Stimulated activated CD8-positive, alpha-beta memory T cell treated with anti-CD3 and anti-CD28 coated beads, Interleukin-4, amount 100 ng/mL, for 4 hours (primary cell): ENCODE measurements at places on chromosomes 4 and X.

DNA sequence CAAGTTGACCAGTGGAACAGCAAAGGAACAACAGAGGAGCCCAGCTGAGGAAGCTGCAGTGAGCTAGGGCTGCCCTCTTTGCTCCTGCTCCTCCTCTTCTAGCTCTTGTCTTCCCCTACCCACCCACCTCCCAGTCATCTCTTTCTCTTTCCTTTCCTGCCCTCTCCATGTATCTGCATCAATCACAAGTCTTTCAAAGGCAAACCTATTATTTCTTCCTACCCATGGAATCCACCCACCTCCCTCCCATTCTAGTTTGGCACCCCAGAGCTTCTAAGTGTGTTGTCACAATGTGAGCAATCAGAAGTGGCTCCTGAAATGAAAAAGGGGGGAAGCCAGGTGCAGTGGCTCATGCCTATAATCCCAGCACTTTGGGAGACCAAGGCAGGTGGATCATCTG, 69.3 kb downstream of the TSC22D3 start:
- DNase-seq, result no peak

DNA sequence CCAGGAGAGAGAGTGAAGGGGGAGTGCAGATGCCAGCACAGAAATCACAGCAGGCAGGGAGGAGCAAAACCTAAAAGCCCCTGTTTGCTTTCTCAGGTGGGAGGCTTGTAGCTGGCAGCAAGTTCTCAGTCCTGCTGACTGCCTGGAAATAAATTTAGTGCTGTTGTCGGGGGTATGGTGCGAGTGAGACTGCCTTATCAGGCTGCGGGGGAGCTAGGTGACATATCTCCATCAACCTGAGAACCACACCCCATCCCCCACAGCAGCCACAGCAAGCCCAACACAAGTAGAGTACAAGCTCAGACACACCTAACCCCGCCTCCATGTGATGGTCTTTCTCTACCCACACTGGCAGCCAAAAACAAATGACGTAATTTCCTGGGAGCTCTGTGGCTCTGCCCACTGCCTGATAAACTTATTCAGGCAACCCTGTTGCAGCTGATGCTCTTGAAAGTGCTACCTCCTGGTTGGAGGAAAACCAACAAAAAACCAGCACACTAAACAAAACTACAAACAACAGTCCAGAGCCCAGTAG, 953.4 kb upstream of the NDST4 start:
- DNase-seq, result no peak

GRCh38 chr4:47355568-47355967, 107.9 kb downstream of the COMMD8 start:
- DNase-seq, result no peak

- no peak for DNase-seq
Measured at GRCh38 chr4:124697441-124697840, 15.1 kb downstream of the ANKRD50 start.

GRCh38 chrX:38987198-38987651, 186.0 kb downstream of the MID1IP1 start:
- no peak for DNase-seq

DNA sequence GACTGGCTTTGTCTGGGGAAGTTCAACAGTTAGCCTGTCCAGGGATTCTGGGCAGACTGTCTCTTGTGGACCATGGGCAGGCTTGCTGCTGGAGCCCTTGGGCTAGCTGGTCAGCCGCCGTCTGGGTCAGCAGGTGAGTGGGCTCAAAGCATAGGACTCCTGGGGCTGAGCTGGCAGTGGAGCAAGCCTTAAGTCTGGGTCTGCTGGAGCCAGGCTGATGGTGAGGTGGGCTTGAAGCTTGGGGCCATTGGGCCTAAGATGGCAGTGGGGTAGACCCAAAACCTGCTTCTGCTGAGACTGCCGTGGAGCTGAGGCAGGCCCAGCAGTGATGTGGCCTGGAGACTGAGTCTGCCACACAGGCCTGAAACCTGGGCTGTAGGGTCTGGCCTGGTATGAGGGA, 645.1 kb downstream of the RAPGEF2 start:
- DNase-seq, result no peak

- DNase-seq, result no peak
Measured at GRCh38 chrX:20221902-20222301, 44.8 kb downstream of the RPS6KA3 start.

- DNase-seq, result no peak
Measured at GRCh38 chr4:48043504-48043903, 26.9 kb downstream of the NIPAL1 start.

DNA sequence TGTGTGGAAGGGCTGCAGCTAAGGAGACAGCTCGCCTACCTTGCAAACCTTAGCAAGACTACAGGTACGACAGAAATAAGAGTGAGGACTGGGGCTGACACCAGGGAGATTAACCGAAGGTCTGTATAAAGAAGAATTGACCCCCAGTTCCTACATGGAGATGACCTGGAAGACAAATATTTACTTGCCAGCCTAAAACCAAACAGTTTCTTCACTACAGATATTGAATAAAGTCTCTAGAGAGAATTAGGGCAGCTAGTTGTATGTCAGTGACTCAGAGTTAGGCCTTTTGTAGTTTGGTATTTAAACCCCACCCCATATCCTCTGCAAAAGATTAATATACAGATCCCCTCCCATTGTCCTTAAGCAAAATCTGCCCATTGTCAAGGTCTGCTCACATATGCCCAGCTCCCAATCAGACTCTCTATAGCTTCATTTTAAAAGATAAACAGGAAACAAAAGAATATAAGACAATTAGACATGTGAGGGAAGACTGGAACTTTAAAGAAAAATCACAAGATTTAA, 28.1 kb upstream of the FRMPD3 start:
- no peak for DNase-seq

DNA sequence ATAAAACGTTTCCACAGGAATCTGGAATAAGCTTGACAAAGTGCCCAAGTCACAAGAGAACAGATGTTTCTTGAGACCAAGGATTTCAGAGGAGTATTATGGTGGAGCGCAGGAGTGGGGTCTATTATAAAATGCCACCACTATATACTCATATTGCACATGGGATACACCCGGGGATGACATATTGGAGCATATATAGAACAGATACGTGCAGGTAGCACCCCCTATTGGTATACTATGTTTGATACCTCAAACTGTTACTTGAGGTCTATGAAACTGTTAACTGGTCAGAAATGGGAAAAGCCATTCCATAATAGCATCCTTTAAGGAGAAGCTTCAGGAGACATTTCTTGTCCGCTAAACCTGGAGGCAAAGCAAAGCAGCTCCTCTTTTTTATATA, 86.0 kb downstream of the PCYT1B start:
- no peak for DNase-seq

- DNase-seq, result no peak
Measured at GRCh38 chr4:165592386-165592785, 213.6 kb downstream of the CPE start.

- DNase-seq, result no peak
Measured at GRCh38 chrX:153645921-153646488, 998 bp upstream of the DUSP9 start.

- DNase-seq, result no peak
Measured at GRCh38 chr4:3873408-3874027, 107.3 kb downstream of the ADRA2C start.

DNA sequence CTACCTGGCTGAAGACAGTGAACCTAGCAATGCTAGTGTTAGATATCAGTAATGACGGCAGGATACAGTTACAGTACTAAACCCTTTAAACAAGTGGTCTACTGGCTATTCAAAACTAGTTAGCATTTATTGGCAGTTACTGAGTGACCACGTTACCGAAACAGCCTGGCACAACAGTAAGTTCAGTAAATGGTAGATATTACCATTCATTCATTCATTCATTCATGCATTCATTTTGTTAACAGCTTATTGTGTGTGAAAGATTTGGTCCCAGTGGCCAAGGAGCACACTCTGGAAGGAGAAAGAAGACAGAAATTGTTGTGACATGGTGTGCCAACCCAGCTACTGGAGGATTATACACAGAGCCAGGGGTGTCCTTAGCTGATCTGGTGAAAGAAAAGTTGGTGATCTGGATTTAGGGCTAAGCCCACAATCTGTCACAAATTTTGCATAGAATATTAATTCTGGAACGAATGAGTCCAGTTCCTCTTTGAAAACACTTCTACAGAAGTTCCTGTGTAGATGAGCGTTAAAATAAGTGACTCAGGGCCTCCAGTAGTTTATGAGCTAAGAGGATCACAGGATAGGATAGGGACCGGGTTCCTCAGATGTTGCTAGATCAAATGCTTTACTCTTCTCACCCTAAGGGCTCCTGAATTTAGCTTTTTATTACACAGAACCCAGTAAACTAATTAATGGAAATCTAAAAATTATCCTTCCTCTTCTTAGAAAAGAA, 179.1 kb downstream of the CBR4 start:
- no peak for DNase-seq

DNA sequence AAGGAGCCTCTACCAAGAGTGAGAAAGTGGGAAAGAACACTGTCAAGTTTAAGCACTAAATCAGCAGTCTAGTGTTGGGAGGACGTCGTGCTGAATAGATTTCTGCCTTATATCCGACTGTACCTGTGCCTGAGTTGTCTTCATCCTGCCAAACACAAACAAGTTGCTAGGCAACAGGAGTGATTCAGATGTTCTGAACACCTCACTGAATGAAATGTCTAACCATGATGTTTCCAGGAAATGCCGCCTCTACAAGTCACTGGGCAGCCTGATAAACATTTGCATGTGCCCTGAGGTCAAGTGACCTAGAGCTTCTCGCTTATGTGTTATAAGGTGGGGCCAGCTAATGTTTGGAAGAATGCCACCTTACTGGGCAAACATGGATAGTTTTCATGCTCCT, 37.9 kb downstream of the SGMS2 start:
- DNase-seq, result no peak

GRCh38 chr4:68390205-68390935, 40.5 kb upstream of the YTHDC1 start:
- no peak for DNase-seq

GRCh38 chr4:5365071-5366008, 314.1 kb downstream of the STK32B start:
- DNase-seq, result no peak

- DNase-seq, result no peak
Measured at GRCh38 chr4:128380306-128380705, 92.7 kb upstream of the PGRMC2 start.

DNA sequence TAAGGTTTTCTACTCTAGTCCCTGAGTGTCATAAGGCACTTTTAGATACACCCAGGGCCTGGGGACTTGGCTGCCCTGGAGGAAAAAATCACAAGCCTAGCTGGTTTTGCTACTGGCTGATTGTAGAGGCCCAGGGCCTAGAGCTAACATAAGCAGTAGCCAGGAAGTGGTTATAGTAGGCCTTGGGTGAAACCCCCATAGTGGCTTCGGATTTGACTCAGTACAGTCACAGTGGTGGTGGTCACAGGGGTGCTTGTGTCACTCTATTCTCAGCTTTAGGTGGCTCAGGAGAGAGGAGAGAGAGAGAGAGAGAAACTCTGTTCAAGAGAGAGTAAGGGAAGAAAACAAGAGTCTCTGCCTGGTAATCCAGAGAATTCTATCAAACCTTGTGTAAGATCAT, 194.5 kb upstream of the EDA2R start:
- no peak for DNase-seq

DNA sequence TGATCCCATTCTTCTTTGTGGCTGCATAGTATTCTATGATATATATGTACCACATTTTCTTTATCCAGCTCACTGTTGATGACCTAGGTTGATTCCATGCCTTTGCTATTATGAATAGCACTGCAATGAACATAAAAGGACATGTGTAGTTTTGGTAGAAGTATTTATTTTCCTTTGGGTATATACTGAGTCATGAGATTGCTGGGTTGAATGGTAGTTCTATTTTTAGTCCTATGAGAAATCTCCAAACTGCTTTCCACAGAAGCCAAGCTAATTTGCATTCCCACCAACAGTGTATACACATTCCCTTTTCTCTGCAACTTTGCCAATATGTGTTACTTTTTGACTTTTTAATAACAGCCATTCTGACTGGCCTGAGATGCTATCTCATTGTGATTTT, 278.3 kb downstream of the PCDH18 start:
- DNase-seq, result no peak

GRCh38 chrX:68703846-68704245, 56.4 kb downstream of the STARD8 start:
- DNase-seq, result no peak
